ENCODE measurements at places on chromosomes 13 and 19.

DNA sequence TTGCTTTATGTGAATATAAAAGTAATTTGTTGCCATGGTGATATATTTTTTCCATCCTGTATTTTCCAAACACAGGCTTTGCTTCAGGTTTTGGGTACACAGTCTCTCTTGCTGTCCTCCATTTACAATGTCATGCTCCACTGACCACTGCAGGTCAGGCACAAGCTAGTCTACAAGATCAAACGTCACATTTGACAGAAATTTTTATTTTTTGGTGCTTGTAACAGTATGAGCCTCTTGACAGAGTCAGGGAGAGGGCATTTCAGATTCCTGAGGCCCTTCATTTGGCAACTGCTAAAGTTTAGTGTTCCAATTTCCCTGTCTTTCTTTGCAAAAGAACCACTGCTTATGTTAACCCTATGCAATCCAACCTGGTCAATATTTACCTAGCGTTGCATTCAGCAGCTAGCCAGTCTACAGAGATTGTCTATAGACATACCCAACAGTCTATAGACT, 175.0 kb downstream of the RFC3 start:
- DNase-seq, result no peak

DNA sequence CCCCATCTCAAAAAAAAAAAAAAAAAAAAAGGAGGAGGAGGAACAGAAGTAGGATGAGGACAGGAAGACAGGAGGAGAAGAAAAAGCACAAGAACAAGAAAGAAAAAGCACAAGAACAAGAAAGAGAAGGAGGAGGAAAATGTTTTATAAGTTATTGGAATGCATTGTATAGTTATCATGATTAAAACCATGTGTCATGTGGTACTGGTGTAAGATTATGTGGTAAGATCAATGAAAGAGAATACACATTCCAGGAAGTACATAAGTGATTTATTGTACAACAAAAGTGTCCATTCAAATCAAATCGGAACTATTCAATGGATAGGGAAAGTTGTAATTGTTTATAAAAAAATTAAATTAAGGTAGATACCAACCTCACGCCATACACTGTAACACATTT, 167.7 kb downstream of the MZT1 start:
- DNase-seq, result no peak

- no peak for DNase-seq
Observed at GRCh38 chr13:102309110-102309509, 92.7 kb downstream of the FGF14 start.

DNA sequence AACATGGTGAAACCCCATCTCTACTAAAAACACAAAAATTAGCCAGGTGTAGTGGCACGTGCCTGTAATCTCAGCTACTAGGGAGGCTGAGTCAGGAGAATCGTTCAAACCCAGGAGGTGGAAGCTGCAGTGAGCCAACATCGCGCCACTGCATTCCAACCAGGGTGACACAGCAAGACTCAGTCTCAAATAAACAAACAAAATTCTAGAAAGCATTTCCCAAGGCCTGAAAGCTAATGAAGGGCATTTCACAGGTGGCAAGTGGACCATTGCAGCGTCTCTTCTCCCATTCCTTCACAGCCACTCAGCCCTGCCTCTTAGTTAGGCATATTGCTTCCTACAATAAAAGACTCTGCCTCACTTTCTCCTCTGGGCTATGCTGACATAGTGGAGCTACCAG, 13.5 kb upstream of the RXFP2 start:
- DNase-seq, result no peak

DNA sequence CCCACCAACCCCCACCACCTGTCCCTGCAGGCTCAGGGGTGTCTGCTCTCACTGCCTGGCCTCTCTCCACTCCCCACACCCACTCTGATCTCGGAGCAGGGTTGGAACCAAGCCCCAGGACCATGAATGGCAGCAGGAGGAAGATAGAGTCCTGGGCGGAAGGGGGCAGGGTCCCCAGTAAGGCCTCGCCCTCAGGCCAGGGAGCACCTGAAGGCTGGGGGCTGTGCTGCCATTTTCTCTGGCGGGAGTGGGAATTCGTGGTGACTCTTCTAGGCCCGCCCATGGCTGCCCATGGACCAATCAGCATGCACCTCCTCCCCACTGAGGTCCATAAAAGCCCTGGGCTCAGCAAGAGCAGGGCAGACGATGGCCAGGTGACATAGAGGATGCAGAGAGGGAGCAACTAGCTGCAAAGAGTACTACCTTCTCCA, 25.0 kb downstream of the KBTBD6 start:
- no peak for DNase-seq

DNA sequence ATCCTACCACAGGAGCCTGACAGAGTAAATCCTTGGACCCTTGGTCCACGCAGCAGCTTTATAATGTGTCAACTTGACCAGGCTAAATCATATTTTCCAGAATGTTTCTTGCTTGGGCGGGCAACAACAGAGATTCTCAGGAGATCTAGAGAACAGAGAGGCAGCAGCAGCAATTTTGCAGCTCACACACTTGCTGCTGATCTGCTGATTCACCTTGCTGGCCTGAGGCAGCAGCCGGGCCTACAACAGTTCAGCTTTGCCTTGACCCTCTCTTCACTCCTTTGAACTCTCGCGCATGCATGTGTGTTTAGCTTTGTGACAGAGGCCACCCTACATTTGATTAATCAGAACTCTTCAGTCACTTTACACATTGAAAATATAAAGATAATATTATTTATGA, 159.3 kb downstream of the UGGT2 start:
- no peak for DNase-seq

- DNase-seq, result no peak
Observed at GRCh38 chr19:2191456-2192310, 27.9 kb downstream of the DOT1L start.

GRCh38 chr19:36489920-36490415, 607 bp upstream of the ZNF566 start:
- DNase-seq, result peak; percentile 54

DNA sequence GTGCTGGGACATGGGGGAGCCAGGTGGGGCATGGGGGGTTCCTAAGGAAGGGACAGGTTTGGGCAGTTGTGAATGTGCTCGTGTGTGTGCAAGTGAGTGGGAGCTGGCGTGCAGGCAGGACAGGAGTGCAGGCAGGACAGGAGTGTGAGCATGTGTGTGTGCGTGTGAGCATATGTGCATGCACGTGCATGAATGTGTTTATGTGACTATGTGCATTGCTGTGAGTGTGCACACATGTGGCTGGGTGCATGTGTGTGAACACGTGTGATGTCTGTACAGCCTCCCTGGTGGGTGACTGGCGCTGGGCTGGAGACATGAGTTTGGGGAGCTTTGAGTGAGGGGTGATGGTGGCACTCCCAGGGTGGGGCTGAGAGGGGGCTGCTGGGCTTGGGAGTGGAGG, 33.4 kb downstream of the CRTC1 start:
- no peak for DNase-seq

DNA sequence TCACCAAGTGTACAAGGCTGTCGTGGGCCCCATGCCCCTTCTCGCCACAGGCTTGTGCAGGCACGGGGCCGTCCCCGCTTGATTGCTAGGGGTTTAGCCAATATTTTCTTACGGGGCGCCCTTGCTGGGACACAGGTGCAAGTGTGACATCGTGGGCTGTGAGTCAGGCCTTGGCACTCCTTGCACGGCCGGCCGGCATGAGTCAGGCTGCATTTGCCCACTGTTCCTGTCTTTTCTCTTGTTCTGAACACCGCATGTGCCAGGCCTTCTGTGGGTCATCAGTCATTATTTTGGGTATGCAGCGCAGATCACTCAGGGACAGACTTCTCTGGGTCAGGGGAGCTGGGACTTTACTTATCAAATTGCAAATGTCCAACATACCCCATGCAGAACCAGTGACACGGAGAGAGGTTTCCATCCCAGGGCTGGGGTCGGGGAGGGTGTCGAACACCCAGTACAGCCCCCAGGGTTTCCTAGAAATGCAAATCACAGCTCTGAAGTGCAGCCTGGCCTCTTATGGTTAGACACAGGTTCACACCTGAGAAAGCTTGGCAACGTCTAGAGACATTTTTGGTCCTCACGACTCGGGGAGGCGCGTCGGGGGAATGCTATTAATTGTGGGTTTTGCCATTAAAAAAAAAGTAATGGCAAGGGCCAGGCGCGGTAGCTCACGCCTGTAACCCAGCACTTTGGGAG, 22.5 kb upstream of the KLF2 start:
- DNase-seq, result no peak

- no peak for DNase-seq
Observed at GRCh38 chr19:45905011-45905410, 2.6 kb upstream of the MYPOP start.

GRCh38 chr19:55241935-55242464, 13.4 kb upstream of the TMEM86B start:
- DNase-seq, result no peak

Measured in T follicular helper cell (primary cell).